ENCODE measurements at places on chromosomes 7 and 10.

DNA sequence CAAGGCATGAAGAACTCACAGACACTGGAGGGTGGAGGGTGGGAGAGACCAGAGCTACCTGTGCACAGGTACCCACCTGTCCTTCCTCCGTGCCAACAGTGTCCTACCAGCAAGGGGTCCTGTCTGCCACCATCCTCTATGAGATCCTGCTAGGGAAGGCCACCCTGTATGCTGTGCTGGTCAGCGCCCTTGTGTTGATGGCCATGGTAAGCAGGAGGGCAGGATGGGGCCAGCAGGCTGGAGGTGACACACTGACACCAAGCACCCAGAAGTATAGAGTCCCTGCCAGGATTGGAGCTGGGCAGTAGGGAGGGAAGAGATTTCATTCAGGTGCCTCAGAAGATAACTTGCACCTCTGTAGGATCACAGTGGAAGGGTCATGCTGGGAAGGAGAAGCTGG is 21.8 kb downstream of the PRSS2 start:
- no peak for DNase-seq

DNA sequence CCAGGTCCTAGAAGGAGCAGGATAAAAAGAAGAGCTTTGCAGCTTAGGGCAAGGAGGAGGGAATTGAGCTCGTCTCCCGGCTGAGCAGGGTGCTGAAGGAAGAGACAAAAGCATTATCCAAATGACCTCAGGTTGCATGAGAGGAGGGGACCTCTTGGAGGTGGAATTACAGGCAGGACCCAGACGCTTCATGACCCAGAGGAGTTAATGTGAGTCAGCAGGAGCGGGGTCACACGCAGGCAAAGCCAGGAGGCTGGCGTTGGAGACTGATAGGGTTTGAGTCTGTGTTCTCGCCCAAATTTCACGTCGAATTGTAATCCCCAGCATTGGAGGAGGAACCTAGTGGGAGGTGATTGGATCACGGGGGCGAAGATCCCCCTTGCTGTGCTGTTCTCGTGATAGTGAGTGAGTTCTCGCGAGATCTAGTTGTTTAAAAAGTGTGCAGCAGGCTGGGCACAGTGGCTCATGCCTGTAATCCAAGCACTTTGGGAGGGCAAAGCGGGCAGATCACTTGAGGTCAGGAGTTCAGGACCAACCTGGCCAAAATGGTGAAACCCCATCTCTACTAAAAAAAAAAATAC is 63.7 kb upstream of the AUTS2 start:
- no peak for DNase-seq

DNA sequence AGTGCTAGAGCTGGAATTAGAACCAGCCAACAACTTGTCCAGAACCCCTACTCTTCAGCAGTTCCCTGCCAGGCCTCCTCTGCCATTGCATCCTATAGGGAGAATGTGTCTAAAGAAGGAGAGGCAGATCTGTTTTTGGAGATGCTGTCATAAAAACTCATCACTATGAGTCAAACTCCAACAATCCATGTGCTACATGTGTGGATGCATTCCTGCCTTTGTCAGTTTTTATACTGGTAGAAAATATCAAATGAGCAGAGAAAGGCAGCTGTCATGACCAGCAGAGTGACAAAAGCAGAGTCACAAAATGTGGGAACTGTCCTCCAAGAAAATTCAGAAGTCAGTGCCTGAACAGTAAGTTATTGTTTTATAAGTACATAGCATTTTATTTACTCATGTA is 93.0 kb downstream of the ABLIM1 start:
- DNase-seq, result no peak

- DNase-seq, result no peak
Observed at GRCh38 chr7:80843018-80843677, 75.7 kb downstream of the SEMA3C start.

GRCh38 chr7:14850039-14850438 is 52.5 kb downstream of the DGKB start:
- DNase-seq, result no peak

GRCh38 chr10:101033276-101033675 is 2.2 kb downstream of the SFXN3 start:
- no peak for DNase-seq

GRCh38 chr10:10975647-10976046 is 42.0 kb upstream of the CELF2 start:
- DNase-seq, result no peak

- no peak for DNase-seq
Observed at GRCh38 chr10:33416209-33416608, 81.7 kb upstream of the NRP1 start.

DNA sequence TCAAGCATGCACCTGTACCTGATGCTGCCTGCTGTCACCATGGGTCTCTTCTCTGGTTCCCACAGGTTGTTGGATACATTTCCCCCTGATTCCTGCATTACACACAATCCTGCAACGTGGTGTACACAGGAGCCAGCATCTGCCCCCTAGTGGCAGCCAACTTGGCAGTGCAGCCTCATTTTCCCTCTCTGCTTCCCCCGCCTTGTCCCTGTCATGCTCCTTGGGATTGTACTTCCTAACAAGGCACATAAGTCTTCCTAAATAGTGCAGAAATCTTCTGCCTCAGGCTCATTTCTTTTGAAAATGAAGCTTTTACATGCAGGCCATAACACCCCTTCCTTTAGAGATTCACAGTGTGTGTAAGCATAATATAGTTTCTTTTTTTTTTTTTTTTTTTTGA is 387.5 kb downstream of the CCSER2 start:
- no peak for DNase-seq

- DNase-seq, result no peak
Observed at GRCh38 chr7:37448011-37448635, 541 bp downstream of the ELMO1 start.

DNA sequence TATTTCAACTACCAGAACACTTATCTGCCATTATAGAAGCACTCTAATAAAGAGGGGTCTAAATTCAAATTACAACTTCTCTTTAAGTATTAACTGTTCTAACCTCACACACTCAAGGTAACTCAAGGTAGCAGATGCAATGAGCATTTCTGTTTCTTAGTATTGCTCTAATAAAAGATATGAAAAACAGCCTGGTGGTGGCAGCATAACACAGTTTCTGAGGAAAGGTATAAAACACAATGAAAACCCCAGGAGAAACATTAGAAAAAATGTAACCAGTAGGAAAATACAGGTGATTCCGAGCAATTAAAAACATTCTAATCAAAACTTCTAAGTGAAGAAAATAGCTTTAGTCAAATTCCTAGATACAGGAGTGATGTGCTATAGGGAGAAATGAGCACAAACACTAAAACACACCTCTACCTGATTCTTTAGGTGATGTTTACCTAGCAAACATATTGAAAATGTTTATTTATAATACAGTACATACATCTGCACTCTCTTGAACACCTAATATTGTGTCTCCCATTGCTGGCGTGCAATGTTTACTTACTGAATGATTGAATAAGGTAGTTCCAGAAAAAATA is 3.5 kb downstream of the MKRN1 start:
- DNase-seq, result no peak

GRCh38 chr7:91620827-91621226 is 259.7 kb downstream of the MTERF1 start:
- no peak for DNase-seq

DNA sequence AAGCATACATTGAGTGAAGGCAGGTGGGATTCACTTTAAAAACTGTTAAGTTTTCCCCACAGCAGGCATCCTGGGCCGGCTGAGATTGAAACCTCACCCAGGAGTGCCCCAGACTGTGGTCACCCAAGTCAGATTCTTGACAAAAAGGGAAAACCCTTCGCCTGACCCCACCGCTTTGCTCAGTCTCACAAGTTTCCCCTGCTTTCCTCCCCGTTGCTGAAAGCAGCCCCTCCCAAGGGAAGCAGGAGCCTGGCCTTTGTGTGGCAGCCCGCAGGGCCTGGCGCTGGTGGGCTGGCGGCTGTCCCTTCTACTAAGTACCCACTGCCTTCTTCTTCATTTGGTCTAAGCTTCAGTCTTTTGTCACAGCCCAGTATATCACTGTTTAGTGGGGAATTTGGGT is 16.0 kb downstream of the RNF32 start:
- no peak for DNase-seq

GRCh38 chr10:46549171-46550075 is 7.0 kb downstream of the GPRIN2 start:
- DNase-seq, result no peak

GRCh38 chr10:78062296-78062695 is 28.6 kb downstream of the RPS24 start:
- no peak for DNase-seq

DNA sequence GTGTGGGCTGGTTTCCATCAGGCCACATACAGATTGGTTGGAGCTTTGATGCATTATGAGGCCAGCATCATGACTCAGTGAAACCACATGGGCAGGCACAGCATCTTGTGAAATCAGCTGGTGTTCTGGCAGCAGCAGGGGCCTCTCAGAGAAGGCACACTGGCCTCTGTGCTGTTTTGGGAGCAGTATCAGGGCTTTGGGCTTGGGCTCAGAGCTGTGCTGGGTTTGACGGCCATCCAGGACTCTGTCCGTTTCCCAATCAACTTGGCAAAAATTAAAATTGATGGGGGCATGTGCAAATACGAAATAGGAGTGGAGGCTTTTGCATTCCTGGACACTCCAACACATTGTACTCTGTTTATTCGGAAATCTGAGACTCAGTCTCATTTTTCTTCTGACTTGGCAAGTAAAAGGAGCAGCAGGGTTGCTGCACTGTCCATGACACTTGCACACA is 190.9 kb downstream of the BMPER start:
- no peak for DNase-seq

GRCh38 chr10:96285331-96285752 is 14.0 kb upstream of the BLNK start:
- no peak for DNase-seq

- DNase-seq, result no peak
Observed at GRCh38 chr10:99698504-99699080, 33.3 kb downstream of the COX15 start.

- DNase-seq, result no peak
Observed at GRCh38 chr10:69911613-69912528, 110.2 kb downstream of the COL13A1 start.

GRCh38 chr10:72173619-72174296 is 42.1 kb upstream of the ANAPC16 start:
- DNase-seq, result no peak

- DNase-seq, result no peak
Observed at GRCh38 chr7:19928247-19928646, 154.8 kb upstream of the TMEM196 start.

GRCh38 chr10:127498087-127498486 is 51.0 kb upstream of the NPS start:
- DNase-seq, result no peak

DNA sequence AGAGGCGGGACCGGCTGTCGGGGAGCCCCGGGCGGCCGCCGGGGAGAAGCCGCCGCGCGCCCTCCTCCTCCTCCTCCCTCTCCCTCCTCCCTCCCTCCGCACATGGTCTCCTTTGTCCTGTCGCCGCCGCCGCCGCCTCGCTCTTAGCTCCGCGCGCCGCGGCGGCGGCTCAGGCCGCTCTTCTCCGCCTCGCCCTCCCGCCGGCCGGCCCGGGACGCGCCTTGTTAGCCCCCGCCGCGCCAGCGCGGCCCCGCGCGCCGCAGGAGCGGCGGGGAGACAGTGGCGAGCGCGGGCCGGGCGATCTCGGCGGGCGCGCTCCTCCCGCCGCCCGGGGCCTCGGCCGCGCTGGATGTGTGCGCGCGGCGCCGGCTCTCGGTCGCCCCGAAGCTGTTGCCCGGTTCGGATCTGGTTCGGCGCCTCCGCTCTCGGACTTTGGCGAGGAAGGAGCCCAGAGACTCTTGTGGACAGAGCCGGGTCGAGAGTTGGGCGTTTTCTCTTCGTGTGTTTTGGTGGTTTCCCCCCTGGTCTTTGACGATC is 437.4 kb upstream of the GALNT17 start:
- no peak for DNase-seq
